ENCODE measurements at places on chromosomes 6 and 20.
A peak's percentile ranks its signal among the peaks of the same experiment; 100 is the strongest.

- peak; percentile 86 for DNase-seq
Observed at GRCh38 chr6:21753241-21754108, 159.9 kb downstream of the SOX4 start.

DNA sequence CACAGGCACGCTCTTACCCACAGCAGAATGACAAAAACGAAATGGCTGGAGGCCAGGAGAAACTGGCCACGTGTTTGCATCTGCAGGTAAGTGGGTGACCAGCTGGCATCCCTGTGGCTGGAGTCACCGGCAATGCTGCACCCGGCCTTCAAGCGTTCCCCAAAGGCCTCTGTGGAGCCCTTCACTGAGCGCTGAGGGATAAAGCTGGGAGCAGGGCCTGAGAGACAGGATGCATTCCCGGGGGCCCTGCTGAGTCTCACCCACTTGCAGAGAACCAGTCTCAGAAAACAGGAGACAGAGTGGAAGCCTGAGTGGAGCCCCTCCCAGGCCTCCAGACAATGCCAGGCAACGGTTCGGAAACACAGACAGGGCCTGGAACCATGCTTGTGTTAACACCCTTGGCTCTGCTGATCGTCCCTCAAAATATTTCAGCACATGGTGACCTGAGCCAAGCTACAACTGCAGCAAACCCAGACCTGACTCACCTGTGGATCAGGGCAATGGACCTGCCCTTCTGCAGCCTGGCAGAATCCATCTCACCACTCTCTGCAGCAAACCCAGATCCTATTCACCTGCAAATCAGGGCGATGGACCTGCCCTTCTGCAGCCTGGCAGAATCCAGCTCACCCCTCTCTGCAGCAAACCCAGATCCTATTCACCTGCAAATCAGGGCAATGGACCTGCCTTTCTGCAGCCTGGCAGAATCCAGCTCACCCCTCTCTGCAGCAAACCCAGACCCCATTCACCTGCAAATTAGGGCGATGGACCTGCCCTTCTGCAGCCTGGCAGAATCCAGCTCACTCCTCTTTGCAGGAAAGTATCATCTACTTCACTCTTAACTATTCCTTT is 39.8 kb downstream of the TBXT start:
- DNase-seq, result no peak

- DNase-seq, result no peak
Observed at GRCh38 chr20:61942526-61942925, 123.2 kb downstream of the TAF4 start.

- DNase-seq, result peak; percentile 17
Observed at GRCh38 chr20:57260934-57261333, 5.5 kb downstream of the BMP7 start.

GRCh38 chr6:38404355-38404754 is 235.4 kb downstream of the BTBD9 start:
- DNase-seq, result peak; percentile 19

GRCh38 chr20:47682028-47682783 is 103.1 kb downstream of the SULF2 start:
- DNase-seq, result no peak

- DNase-seq, result no peak
Observed at GRCh38 chr6:156454867-156455266, 322.3 kb upstream of the ARID1B start.

- DNase-seq, result no peak
Observed at GRCh38 chr6:84643778-84644177, 120.6 kb downstream of the TBX18 start.

GRCh38 chr6:110530671-110531070 is 54.3 kb upstream of the SLC22A16 start:
- peak; percentile 27 for DNase-seq

DNA sequence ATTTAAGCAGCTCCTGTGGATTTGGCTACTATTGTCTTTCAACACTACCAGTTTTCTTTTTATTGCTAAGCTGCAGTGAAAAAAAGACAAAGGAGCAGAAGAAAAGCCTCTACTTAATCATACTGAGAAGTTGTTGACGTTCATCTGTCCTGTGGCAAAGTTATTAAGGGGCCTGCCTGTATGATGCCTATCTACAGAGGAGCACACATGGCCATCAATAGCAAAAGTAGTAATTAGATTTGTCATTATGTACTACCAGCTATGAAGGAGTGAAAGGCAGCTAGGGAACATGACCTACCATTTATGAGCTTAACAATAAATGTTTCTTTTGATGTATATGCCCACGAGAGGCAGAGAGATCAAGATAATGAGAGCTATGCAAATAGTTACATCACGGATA is 620.9 kb downstream of the PHF3 start:
- DNase-seq, result no peak

DNA sequence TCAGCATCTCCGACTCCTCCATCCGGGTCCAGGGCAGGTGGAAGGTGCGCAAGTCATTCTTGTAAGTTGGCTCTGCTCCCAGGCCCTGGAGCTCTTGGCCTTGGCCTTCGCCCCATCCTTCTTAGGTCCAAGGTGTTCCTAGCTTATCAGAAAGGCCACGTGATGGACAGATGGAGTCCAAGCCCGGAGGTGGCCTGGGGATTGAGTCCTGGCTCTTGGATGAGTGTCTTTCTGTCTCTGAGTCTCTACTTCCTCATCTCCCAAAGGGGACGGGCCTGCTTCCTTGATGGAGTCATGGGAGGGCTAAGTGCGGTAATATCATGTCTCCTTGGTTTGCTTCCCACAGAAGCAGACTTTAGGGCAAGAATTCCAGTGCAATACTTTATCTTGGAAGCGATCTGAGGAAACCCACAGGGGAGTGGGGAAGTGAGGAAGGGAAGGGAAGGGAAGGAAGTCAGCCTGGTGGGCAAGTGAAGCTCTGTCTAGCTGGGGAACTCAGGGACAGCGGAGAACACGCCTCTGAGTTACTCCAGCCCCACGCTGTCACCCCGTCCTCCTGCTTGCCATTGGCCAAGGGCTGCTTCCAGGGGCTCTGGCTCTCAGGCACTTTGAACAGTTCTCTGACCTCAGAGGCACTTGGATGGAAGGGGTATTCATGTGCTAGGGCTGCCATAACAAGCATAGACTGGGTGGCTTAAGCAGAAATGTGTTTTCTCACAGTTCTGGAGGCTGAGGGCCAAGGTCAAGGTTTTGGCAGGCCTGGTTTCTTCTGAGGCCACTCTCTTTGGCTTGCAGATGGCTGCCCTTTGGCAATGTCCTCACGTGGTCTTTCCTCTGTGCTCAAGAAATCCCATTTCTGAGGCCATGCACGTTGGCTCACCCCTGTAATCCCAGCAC is 4.8 kb downstream of the LBP start:
- no peak for DNase-seq

DNA sequence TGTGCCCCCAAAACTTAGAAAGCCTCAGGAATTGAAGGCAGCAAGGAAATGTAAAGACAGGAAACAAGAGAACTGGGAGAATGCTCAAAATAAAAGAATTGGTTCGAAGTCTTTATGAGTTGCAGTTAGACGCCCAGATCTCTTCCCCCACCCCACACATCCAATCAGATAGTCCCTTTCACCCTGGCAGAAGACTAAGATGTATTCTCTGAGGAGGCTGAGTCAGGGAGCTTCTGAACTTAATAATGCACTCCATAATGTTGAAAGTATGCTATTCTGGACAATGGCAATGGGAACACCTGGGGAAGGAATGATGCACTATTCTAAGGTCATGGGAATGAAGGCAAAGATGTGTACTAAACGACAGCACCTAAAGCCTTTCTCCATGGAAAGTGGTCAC is 173.6 kb downstream of the MTFR2 start:
- DNase-seq, result no peak

DNA sequence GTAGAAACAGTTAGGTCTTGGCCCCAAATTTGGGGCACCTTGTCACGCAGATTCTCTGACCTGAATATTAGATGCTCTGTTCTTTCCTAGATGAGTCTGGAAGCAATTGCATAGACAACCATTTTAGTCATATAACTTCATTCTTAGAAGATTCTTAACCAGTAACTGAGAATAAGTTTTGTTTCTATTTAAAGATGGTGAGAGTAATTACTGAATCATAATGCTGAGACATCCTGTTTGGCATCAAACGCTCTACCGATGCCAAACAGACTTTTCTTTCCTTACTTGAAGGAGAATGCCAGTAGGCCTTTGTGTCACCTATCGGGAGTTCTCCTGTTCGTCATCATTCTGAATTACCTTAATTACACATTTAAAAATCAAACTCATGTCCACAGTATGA is 131.6 kb upstream of the ID4 start:
- DNase-seq, result no peak

GRCh38 chr20:14673164-14673563 is 335.8 kb upstream of the FLRT3 start:
- peak; percentile 5 for DNase-seq

GRCh38 chr20:49713753-49714712 is at the start of gene B4GALT5:
B4GALT5 (minus strand) TSS chr20:49713878; CDS start chr20:49713690, 188 bp downstream.
- peak; percentile 64 for DNase-seq

DNA sequence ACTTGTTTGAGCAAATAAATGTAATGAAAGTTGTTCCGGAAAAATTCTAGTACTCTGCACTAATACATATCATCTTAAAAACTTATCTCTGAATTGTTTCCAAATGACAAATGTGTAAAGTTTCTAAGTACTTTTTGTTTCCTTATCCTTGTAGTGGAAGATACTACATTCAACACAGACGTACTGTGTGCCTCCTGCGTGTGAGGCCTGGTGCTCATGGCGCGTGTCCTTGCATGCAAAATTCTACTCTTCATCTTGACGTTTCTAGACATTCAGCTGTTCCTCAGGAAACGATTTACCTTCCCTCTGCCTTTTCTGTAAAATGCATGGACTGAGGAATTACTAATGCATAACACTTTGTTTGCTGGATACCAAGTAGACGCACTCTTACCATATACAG is 11.5 kb downstream of the DLL1 start:
- DNase-seq, result no peak

DNA sequence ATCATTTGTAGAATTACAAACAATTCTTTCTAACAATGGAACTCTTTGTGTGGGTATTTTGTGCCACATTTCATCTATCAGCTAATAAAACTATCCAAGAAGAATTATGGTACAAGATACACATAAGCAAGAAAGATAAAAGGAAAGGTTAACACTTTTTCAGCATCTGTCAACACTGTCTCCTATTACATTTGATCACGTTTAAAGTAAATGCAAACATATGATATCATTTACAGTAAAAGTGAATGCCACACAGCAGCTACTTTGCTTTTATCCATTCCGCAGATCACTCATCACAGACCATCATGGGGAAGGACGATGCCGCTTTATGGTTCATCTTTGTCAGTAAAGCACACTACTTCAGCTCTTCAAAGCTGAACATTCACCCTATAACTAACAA is 456.4 kb upstream of the MANEA start:
- no peak for DNase-seq

DNA sequence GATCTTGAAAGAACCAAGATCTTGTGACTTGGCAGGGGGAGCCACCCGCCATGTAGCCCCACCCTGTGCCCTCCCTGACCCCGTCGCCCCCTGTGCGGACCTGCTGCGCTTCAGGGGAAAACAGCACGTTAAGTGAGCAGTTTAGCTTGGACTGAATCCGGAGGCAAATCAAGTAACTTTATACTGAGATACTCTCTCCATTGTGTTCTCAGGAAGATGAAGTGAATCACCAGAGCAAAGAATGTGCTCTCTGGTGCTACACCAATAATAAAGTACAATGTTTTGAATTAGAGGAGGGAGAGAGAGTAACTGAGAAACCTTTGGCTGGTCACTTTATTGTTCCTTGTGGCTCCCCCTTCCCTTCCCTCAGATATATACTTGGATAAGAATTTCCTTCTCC is 83.4 kb downstream of the TXNDC5 start:
- DNase-seq, result peak; percentile 50

GRCh38 chr6:39016839-39017546 is 31.6 kb upstream of the GLP1R start:
- no peak for DNase-seq

DNA sequence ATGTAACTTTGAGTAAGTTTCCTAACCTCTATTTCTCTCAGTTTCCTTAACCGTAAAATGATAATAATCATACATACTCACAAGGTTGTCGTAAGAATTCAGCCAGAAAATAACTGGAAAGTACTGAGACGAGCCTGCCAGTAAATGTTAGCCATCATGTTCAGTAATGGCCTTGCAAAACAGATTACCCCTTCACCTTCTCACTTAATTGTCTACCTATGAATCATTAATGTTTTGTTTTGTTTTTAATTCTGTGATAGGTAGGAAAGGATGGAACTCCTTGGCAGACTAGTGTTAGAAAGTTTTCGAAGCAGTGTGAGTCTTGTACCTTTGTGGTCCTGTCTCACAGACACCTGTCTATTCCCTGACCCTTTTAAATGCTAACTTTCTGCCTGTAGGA is 50.6 kb downstream of the MAPK14 start:
- DNase-seq, result no peak

GRCh38 chr6:26155061-26155930 is 68.1 kb downstream of the HFE start:
- DNase-seq, result no peak

GRCh38 chr6:33609528-33609927 is 11.6 kb upstream of the ITPR3 start:
- DNase-seq, result no peak

- no peak for DNase-seq
Observed at GRCh38 chr6:42322676-42323075, 105.0 kb upstream of the MRPS10 start.

- no peak for DNase-seq
Observed at GRCh38 chr20:9457136-9457535, 57.3 kb upstream of the LAMP5 start.

DNA sequence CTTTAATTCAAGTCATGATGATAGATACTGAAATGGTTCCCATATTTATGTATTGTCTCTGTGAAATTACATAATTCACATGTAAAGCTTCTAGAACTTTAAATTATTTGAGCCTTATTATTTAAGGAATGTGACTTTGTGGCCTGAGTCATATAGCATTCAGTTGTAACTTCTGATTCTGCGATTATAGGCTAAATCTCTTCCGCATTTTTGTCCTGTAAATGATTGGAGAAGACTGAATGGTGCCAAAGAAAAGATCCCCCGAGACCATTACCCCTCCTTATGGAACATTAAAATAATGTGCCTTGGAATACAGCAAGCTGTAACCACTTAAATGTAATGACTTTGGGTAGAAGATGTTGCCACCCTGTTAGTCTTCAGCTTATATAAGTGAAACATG is 63.3 kb upstream of the MAP7 start:
- peak; percentile 75 for DNase-seq

- DNase-seq, result no peak
Observed at GRCh38 chr6:137402143-137402680, 92.0 kb downstream of the OLIG3 start.

- DNase-seq, result no peak
Observed at GRCh38 chr20:63295422-63295821, 2.4 kb downstream of the COL20A1 start.

- peak; percentile 90 for DNase-seq
Observed at GRCh38 chr20:35515949-35516645, 13.4 kb downstream of the C20orf173 start.

- DNase-seq, result no peak
Observed at GRCh38 chr20:32535953-32536823, 48.9 kb downstream of the NOL4L start.

DNA sequence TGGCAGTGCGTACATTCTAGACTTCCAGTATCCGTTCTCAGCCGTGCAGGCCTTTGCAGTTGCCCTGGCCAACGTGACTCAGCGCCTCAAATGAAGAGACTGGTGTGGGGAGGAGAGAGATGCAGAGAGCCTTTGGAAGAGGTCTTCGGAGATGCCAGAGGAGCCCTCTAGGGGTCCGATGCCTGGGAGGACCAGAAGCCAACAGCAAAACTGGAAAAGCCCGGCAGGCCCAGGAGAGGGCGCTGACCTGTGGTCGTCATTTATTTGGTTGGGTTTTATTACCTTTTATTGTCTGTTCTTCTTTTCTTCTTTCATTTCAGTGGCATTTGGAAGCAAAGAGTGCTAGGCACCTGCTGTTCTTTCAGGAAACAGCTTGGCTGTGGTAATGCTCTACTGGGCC is 53.3 kb upstream of the TMEM181 start:
- peak; percentile 11 for DNase-seq

Data from iris pigment epithelial cell (primary cell).